ENCODE measurements at places on chromosomes 7 and 10. TPM values are rescaled to one million over a fixed set of nuclear protein-coding genes. Genes with fewer than 3 reads are reported as not detected.

TRPV5 gene
- total RNA-seq: not detected

TMEM130 gene
- 0.30 TPM for total RNA-seq

TAS2R41 gene
- total RNA-seq: not detected

FXYD4 gene
- not detected for total RNA-seq

SLC26A3 gene
- not detected for total RNA-seq

C7orf33 gene
- not detected for total RNA-seq

ATRNL1 gene
- total RNA-seq: 25.8 TPM

NPTX2 gene
- total RNA-seq: 0.43 TPM

PRSS37 gene
- total RNA-seq: not detected

DNA sequence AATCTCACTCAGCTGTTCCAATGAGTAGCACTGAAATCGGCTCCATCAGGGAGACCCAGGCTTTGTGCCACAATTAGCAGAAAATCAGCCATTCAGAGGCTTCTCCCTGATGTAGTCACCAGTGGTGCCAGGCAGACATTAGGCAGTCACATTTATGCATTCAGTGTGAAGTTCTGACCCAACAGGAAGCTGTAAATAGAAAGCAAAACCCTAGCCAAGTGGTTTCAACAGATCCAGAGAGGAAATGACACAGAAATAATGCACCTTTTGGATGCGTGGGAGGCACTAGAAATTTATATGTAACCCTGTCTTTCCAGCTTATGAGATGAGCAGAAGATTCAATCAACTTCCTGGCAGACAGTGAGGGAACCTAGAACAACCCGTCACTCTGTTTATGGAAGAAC is 186.4 kb downstream of the PDE1C start:
- no peak for DNase-seq

DNA sequence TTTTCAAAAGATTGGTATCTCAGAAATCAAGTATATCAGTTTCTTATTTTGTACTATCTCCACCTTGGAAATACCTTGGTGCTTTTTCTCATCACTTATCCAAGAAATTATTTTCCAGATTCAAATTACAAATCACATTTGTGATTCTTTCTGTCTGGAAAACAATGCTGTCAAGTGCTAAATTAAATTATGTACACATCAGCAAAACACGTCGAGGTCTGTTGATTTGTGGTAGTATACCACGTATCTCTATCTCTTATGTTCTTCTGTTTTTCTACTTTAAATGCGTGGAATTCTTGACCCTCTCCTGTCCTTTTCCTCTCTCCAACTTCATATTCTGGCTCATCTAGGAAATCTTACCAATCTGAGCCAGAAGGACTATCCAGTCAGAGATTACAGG is 214.5 kb downstream of the PTN start:
- DNase-seq: no peak

DNA sequence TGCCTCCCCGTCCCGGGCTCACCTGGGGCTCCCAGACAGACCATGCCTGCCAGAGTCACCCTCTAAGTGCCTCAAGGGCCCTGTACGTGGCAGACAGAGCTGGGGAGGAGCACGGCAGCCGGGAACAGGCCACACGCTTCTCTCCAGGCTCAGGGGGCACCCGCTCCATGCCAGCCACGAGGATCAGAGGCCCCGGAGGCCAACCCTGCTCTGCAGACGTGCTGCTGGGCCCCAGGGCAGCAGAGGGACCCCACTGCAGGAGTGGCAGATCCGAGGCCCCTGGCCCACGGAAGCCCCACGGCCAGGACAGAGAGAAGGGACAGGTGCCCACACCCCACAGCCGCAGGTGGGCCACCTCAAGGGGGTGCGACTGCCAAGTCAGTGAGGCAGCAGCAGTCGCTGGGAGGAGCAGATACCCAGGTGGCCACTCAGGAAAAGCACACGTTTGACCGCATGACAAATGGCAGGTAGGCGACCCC is 58.4 kb upstream of the TNRC18 start:
- DNase-seq: no peak

- DNase-seq: no peak
Measured at GRCh38 chr10:103168438-103168837, 24.6 kb downstream of the NT5C2 start.

DNA sequence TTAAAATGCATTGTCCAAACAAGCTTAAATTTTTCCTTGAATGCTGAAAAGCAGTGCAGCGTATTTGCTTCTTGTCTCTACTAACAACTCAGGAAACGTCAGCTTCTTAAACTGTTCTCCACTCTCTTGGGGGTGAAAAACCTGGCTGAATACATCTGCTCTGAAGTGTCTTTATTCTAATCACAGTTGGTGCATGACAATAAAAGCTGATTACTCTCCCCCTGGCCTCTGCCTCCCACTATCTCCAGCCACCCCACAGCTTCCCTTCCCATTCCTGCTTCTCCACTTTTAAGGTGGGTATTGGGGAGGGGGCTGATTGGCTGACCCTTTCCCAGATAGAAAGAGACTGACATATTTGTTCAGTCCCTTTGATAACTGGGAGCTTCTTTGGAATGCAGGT is 456.0 kb downstream of the SORCS1 start:
- no peak for DNase-seq

GRCh38 chr7:129271500-129272355 is 46.9 kb downstream of the AHCYL2 start:
- no peak for DNase-seq

- DNase-seq: no peak
Measured at GRCh38 chr7:4386190-4386589, 295.9 kb upstream of the FOXK1 start.

GRCh38 chr7:50721661-50722259 is 60.9 kb downstream of the GRB10 start:
- no peak for DNase-seq

DNA sequence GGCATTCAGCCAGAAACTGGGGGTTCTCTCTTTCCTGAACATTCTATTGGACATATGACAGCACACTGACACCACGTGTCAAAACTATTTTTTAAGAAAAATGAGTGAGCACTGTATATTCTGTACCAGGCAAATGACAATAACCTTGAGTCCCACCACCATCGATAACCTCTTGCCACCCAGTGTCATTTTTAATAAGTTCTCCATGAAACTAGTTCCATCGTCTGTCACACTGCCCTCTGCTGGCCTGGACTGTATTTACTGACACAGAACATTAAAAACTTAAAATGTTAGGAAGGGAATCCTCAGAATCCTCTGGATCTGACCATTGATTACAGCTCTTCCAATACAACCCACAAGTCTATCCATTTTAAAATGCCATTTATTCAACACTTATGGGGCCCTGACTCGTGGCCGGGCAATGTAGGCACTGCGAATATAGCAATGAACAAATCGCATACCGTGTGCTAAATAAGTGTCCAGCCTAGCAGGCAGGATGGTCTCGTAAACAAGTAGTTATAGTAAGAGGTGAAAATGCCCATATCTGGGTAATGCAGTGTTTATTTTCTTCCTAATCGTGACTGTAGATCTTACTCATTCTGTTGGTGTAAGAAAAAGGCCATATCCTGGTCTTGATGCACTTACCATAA is 35.9 kb upstream of the CACNB2 start:
- DNase-seq: no peak

DNA sequence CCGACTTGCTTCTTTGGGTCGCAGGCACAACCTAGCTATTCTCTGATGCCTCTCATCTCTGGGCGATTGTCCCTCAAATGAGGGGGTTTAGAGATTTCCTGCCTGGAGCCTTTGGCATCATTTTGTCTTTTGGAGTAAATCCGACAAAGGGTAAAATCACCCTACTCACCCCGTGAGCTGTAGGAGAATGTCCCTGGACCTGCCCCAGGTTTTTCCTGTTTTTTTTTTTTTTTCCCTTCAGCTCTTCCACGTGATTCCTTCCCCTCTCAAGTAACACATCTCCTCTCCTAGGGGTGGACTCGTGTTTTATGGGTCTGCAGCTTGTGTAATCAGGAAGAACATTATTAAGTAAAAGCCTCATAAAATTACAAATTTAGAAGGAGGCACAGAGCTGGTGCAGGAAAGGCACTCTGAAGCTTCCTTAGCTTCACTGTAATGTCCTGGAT is 128.4 kb upstream of the ZNF746 start:
- no peak for DNase-seq

GRCh38 chr10:9824631-9825071 is 1193.0 kb upstream of the CELF2 start:
- no peak for DNase-seq

DNA sequence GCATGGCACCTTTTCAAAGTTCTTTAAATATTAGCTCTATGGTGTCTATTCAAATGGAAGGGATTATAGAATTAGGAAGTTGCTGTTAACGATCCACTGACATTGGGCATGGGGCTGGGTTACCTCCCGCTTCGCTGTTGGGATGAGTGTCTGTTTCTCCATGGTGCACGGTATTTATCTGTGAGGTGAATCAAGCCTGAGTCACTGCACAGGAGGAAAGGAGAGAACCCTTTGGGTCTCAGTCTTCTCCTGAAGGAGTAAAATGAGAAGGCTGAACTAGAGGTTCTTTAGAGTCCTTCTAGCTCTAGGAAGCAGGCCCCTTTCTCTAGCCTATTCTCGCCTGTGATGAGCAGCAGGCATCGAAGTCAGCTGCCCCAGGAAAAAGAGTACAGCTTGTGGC is 7.3 kb downstream of the JCAD start:
- no peak for DNase-seq

- no peak for DNase-seq
Measured at GRCh38 chr7:29565634-29565981, 2.0 kb downstream of the PRR15 start.

DNA sequence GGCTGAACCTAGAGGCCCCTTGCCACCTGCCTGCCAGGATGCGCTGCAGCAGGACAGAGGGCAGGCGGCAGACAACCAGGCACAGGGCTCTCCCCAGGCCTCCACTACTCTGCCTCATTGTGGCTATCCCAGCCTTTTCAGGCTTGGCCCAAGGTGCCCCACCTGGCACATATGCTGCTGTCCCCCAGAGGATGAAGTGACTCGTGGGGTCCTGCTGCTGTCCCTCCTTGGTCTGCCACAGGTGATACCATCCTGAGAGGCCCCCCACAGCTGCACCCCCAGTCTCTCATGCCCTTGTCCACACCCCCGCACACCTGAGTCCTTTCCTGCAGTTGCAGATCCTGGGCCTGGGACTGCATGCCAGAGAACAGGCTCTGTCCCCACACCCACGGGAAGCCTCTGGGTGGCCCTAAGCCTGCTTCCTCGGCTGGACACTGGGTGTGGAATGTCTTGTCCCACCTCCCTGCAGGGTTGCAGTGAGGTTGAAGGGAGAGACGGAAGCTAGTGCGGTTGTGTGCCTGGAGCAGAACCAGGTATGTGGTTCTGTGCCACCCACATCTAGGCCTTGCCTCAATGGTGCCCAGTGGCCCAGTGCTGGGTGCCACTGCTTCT is 55.3 kb downstream of the RASGEF1A start:
- no peak for DNase-seq

- no peak for DNase-seq
Measured at GRCh38 chr10:116070743-116071320, 202.2 kb downstream of the GFRA1 start.

DNA sequence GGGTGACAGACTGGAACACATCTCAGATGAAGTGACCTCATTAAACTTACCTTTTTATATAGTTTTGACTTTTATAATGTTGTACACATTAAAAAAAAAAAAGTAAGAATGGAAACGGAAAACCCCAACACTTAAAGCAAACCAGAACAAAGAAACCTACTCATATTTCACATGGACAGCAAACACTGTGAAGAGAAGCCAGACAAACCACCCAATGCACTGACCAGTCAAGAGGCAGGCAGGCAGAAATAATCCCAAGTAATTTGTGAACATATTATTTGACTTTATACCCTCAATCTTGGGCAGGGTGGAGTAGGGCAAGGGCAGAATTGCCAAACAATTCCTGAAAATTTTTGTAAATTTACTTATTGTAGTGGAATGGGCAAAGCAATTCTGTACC is 39.8 kb downstream of the WAPL start:
- no peak for DNase-seq

DNA sequence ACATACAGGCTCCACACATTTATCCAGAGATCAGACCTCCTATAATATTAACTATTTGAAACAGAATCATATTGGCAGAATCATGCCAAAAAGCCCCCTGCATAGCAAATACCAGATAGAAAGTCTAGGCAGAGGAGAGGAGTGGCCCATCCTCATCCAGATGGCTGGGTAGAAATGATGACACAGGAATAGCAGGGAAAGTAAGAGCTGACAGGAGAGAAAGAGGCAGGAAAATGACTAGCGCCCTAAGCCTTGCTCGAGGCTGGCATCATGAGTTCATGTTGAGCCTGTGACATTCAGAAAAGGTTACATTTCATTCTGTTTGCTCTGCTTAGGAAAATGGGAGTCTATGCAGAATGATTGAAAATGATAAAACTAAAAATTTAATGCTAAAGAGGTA is 27.6 kb downstream of the WIPF3 start:
- DNase-seq: no peak

DNA sequence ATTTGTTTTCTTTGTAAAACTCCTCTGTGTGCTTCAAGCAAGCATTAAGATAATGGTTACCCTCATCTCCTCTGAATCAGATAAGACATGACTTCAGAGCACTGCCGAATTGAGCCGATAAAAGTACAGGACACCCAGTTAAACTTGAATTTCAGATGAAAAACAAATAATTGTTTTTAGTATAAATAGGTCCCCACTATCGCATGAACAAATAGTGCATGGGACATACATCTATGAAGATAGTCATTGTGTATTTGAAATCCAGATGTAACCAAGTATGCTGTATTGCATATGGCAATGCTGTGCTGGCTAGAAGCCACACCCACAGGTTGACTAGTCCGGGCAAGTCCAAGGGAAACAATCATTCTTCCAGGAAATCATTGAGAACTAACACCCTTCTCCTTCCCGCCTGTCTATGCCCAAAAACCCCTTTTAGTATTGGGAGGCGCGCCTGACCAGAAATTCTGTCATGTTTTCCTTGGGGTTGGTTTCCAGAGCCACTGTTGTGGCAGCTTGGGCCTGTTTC is 12.6 kb upstream of the FGFR2 start:
- DNase-seq: peak; percentile 46

DNA sequence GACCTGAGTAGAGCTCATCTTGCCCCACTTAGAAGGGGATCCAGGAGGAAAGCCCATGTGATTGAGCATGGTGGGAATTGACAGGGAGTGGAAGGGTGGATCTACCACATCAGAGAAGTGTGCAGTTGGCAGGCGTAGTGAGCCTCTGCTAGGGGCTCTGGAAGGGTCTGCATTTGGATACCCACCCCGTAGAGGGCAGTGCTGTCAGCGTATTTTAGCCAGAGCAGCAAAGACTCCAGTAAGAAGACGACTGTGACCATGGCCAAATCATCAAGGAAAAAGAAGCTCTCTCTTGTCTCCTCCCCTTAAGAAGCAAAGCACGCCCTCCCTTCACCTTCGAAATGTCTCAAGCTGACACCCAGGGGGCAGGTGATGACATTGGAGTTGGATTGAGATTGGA is 68.8 kb upstream of the INHBA start:
- DNase-seq: no peak

DNA sequence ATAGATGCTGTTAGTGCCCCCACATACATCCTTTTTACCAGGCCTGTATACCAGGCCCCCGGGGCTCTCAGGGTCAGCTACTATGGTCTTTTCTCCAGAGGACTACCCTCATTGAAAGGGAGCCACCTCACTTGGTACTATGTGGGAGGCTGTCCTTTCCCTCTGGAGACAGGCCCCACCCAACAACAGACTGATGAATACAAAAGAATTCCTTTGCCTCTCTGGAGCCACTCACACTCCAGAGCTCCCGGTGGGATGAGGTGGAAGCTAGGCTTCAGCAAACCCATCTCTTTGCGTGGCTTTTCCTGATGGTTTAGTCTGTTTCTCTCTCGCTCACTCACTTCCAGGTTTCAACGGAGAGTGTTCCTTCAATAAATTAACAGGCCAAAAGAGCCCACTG is 30.3 kb downstream of the ANKMY2 start:
- DNase-seq: no peak

GRCh38 chr10:131006458-131007256 is 304.9 kb downstream of the TCERG1L start:
- peak; percentile 22 for DNase-seq

- no peak for DNase-seq
Measured at GRCh38 chr10:61993711-61994401, 92.4 kb downstream of the ARID5B start.
